ENCODE measurements at places on chromosomes 7 and 10. TPM values are rescaled to one million over a fixed set of nuclear protein-coding genes. Genes with fewer than 3 reads are reported as not detected.

GRCh38 chr10:118827053-118827452, 72.3 kb upstream of the CACUL1 start:
- no peak for DNase-seq

DNA sequence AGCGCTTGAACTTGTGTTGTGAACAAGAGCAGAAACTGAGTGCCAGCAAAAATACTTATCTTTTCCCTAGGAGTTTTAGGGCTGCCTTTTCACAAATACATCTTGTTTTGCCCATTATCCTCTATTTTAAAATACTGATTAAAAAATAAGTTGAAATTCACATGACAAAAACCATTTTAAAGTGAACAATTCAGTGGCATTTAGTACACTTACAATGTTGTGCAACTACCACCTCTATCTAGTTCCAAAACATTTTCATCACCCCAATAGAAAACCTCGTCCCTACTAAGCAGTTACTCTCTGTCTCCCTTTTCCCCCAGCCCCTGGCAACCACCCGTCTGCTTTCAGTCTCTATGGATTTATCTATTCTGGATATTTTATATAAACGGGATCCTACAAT, 1.4 kb downstream of the WBP1L start:
- no peak for DNase-seq

Gene NUTM2E
- 0.10 TPM for total RNA-seq

- DNase-seq = no peak
These were observed 119.6 kb downstream of the EMX2 start for GRCh38 chr10:117662126-117662525.

GRCh38 chr7:125747966-125748365, 818.3 kb upstream of the POT1 start:
- DNase-seq = no peak

- DNase-seq = no peak
These were observed 91.6 kb downstream of the FZD1 start for GRCh38 chr7:91355695-91356435.

- no peak for DNase-seq
These were observed 80.3 kb upstream of the SCIN start for GRCh38 chr7:12490107-12490688.

Gene OLAH
- not detected for total RNA-seq

GRCh38 chr10:24503461-24504320, 220.0 kb downstream of the ARHGAP21 start:
- no peak for DNase-seq

Gene ABCB1
- 4.8 TPM for total RNA-seq

Gene SPDYE8
- total RNA-seq = not detected

All from left ventricle myocardium superior (tissue), 1 donor.